ENCODE measurements at places on chromosomes 4 and X.

- no peak for DNase-seq
Measured at GRCh38 chrX:10698318-10698640, 77.9 kb upstream of the MID1 start.

DNA sequence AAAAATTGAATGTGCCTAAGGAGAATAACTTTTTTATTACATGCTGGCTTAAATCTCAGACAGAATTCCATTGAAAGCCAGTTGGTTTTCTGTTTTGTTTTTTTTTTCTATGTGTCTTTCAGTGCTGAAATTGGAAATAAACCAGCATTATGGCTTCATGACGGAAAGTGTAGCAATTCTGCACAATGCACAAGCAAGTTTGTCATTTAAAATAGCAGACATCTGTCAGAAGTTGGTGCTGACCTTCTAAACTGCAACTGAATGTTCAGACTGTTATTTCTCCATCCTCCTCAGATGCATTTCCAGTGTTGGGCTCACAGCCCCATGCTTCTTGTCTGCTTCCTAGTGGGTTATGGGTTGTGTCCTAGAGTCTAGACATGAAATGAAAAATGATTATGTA lies 107.2 kb upstream of the LIMCH1 start:
- no peak for DNase-seq

GRCh38 chrX:45258731-45259402 lies 58.2 kb upstream of the DIPK2B start:
- DNase-seq, result no peak

DNA sequence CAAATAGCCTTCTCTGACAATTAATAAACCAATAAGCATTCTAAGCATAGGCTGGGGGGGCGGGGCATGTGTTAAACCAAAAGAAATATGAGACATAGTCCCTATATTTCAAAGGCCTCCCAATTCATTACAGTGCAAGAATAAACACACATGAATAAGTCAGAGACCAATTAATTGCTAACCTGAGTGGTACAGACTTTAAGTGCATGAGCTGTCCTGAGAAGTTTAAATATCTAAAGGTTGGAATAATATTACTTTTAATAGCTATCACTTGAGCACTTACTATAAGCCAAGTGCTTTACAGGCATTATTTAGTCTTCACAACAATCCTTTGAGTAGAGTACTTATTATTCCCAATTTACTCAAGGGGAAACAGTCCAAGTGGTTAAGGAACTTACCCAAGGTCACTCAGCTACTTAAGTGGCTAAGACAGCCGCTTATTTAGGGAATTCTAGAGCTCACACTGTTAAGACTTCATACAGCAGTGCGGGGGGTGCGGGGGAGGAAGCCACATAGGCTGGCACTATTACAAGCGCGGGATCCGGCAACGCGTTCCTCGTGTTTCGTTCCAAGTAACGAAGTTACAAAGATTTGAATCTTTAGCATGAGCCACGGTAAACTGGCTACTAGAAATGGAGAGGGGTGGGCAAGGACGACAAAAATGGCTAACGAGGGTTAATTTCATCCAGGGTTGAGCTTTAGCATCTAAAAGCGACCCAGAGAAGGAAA lies 1.4 kb downstream of the THOC2 start:
- DNase-seq, result no peak
